ENCODE measurements at places on chromosomes 4 and X.

- no peak for DNase-seq
These were observed 56.7 kb downstream of the PRPS1 start for GRCh38 chrX:107684956-107685385.

- DNase-seq: no peak
These were observed 84.1 kb downstream of the CLCN4 start for GRCh38 chrX:10240918-10241317.

DNA sequence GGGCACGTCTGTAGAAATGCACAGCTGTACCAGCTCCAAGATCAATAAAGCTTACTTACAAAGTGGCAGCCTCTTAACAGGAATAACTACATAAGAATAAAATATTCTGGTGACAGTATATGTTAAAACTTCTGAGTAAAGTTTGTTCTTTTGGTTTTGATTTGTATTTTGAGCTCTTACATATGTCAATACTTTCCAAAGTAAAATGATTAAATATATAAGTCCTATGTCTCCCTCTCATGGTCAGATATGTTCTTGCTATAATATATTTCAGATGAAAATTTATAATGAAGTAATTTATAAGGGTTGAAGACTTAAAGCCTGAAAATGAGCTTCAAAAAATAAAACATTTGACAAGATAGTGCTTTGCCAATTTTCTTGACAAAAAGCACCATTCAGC, 254.4 kb downstream of the NPFFR2 start:
- no peak for DNase-seq

GRCh38 chr4:83276299-83277040, 8.1 kb downstream of the COQ2 start:
- DNase-seq: no peak

DNA sequence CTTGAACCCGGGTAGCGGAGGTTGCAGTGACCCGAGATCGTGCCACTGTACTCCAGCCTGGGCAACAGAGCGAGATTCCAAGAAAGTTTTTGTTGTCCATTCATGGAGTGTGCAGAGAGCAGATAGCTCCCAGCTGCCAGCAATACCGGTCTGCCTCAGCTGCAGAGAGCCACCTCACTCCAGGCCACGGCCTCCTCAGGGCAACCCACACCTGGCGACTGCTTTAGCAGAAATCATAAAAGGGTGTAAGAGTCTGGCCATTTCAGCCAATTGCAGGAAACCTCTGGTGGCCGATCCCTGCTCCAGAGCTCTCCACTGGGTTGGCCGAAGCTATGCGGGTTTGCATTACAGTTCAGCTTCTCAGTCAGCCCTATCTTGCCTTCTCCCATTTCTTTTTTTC, 227.4 kb upstream of the BCOR start:
- DNase-seq: no peak

DNA sequence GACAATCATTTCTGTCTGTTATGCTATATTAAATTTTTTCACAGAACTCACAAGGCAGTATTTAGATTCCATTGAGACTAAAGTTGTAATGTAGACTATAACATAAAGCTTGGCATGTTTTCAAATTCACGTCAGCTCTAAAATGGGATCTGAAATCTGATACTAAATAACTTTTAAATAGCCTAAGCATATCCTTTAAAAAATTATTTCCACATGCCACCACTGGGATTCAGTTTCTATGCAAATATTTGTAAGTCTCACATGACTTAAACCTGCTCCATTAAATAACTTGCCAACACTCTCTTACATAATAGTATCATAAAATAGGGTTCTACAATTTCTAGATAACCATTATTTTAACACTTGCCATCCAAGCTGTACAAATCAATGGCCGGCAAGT, 32.4 kb downstream of the KLHL8 start:
- DNase-seq: no peak
